Fibroblast of skin of right biceps (primary cell): ENCODE measurements at places on chromosomes 7 and 10.

- no peak for DNase-seq
Observed at GRCh38 chr7:123329988-123330643, 130.3 kb upstream of the SLC13A1 start.

- no peak for DNase-seq
Observed at GRCh38 chr10:99921948-99922347, 87.8 kb downstream of the DNMBP start.

DNA sequence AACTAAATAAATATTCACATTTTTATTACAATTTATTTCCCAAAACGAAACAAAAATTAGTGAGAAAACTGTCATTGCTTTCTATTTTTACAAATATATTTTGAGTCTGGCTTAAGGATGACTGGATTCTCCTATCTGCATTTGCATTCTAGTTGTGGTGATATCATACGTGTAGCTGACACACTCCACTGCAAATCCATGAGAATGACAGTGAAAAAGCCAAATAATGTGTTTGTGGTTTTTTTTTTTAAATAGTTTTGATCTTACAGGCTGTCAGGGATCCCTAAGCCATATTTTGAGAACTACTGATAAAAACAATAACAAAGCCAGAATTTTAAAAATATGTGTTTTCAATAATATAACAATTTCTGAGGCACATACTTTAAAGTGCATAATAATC, 5.8 kb upstream of the STAMBPL1 start:
- peak; percentile 68 for DNase-seq

DNA sequence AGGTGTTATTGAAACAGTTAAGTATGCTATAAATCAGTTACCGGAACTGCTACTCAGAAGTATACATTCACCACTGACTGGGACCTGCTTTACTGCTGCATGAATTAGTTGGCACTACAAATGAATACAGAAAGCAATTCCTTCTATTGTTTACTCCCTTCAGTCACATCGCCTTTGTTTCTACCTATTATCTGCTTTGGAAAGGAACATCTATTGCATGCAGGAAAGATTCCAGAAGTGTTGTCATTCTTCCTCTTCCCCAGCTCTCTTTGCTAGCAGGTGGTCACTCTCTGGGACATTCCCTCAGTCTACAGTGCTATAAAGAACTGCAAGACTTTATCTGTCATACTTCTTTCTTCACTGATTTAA, 131.3 kb downstream of the ANK3 start:
- DNase-seq: no peak

- DNase-seq: no peak
Observed at GRCh38 chr10:87960230-87960629, 96.8 kb downstream of the PTEN start.

- DNase-seq: no peak
Observed at GRCh38 chr7:325051-325798, 35.3 kb downstream of the FOXL3 start.

DNA sequence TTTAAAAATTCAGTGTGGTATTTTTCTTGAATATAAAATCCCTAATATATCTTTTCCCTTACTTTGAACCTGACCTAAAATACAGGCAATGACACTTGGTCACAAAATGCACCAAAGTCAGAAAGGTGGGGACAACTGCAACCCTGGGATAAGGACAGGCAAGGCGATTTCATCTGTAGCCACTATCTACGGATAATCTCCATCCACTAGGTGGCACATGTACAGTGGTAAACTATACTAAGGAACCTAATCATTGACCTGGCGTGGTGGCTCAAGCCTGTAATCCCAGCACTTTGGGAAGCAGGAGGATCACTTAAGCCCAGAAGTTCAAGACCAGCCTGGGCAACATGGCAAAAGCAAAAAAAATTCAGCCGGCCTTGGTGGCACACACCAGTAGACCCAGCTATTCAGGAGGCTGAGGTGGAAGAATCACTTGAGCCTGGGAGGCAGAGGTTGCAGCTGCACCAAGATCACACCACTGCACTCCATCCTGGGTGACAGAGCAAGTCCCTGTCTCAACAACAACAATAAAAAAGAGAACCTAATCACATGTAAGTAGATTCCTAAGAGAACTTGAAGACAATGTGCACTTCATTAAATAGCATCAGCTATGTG, 98.9 kb downstream of the KMT2C start:
- DNase-seq: peak; percentile 38

- DNase-seq: no peak
Observed at GRCh38 chr7:19482628-19483027, 226.2 kb downstream of the POLR1F start.

GRCh38 chr10:66882271-66882670, 43.6 kb upstream of the LRRTM3 start:
- no peak for DNase-seq

DNA sequence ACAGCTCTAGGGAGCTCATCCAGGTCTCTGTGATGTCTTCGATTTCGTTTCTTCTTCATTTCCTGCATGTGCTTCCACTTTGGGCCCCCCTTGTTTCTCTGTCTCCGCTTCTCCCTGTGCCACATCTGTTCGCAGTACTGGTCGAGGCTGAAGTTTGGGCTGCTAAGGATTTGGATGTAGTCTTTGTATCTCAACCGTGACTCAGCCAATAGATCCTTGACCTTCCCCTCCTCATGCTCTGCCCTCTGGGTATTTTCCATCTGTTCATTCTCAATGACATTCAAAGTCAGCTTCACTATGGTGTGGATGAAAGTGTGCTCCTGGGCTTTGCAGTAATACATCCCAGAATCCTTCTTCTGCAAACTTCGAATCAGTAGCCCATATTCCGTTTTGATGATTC, 187.4 kb downstream of the SEMA3D start:
- DNase-seq: no peak

GRCh38 chr7:158849442-158849767, 7.0 kb upstream of the DYNC2I1 start:
- DNase-seq: no peak

- no peak for DNase-seq
Observed at GRCh38 chr7:159068488-159068811, 76.2 kb downstream of the VIPR2 start.

DNA sequence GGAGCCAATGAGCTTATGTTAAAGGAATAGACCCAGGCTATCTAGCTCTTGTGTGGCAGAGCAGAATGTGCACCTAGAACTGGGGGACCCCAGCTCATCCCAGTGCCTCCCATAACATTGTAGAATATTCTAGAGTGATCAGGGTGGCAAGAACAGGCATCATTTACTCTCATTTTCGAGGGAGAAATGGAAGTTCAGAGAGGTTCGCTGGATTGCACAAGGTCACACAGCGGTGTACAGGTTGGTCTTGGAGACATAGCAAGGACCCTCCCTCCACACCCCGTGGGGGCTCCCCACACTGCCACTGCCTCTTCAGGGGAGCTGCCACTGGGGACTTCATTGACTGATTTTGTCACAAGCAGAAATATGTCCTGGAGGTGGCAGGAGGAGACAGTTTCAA, 8.9 kb downstream of the MUC12 start:
- DNase-seq: no peak

GRCh38 chr10:80609331-80609730, 71.6 kb downstream of the SH2D4B start:
- DNase-seq: no peak

GRCh38 chr10:132958883-132959558, 16.7 kb upstream of the CFAP46 start:
- DNase-seq: no peak

- peak; percentile 7 for DNase-seq
Observed at GRCh38 chr10:128095027-128095752, 31.0 kb downstream of the MKI67 start.

- DNase-seq: no peak
Observed at GRCh38 chr7:40786909-40787308, 652.1 kb downstream of the SUGCT start.

GRCh38 chr7:4178416-4178815, 503.7 kb upstream of the FOXK1 start:
- no peak for DNase-seq

GRCh38 chr7:128221929-128222403, 19.1 kb upstream of the LEP start:
- peak; percentile 81 for DNase-seq

DNA sequence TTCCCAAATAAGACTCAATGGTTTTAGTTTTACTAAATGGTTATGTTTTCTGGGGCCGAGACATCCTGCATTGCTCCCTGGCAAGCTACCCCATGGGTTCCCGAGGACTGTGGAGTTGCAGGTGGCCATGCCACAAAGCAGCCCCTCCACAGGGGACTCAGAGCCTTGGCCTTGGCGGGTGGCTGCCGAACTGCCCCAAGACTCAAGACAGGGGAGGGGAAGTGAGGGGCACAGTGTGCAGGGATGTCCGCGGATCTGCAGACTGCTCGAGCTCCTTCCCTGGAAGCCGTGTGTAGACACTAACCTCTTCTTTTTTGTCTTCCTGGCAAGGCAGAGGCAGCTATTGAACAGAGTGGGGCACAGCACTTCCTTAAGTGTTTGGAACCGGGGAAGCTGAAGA, 154.6 kb downstream of the EBF3 start:
- DNase-seq: no peak

- peak; percentile 45 for DNase-seq
Observed at GRCh38 chr7:92837000-92837749, 802 bp upstream of the CDK6 start.

GRCh38 chr10:48623607-48624132, 18.8 kb upstream of the ARHGAP22 start:
- no peak for DNase-seq

GRCh38 chr10:131689016-131689415, 211.8 kb upstream of the PPP2R2D start:
- DNase-seq: no peak

- DNase-seq: no peak
Observed at GRCh38 chr10:108696792-108697477, 1226.4 kb downstream of the XPNPEP1 start.

DNA sequence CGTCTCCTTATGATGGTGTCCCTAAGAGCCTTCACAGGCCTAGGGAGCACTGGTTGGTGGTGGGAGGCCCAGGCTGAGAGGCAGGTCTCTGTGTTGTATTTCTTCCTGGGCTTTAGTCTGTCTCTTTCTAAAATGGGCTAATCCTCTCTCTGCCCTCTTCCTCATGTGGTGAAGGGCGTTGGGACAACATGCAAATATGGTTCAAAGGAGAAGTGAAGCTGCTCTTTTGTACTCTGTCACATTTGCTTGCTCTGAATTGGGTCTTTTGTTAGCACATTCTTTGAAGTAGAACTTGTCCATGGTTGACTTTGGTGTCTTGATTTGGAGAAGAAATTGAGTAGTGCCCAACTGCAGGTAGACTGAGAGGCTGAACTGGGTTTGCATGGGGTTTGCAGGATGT, 814 bp downstream of the HK1 start:
- no peak for DNase-seq

GRCh38 chr7:74029089-74029785, 1.3 kb downstream of the ELN start:
- no peak for DNase-seq

DNA sequence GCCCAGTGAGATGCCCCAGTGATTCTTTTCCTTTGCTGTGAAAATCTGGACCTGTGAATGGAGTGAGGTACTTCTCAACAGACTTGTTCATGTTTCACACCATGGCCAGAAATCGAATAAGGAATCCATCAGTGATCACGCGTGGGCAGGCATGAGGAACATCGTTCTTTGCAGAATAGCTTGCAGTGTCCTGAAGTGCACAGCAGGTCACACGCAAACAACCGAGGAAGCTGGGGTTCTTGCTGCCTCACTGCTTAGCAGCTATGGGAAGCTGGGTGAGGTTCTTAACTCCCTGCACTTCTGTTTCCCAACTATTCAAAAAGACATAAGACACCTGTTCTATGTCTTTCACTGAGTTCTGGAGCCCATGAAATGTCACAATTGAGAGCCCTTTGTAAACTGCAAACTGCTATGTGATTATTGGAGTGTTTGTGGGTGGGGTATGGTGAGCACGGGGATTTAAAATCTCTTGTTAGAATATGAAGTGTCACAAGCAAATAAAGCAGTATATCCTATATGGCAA, 253.4 kb downstream of the KIAA1217 start:
- DNase-seq: no peak

- DNase-seq: peak; percentile 84
Observed at GRCh38 chr7:132536654-132537395, 39.4 kb downstream of the PLXNA4 start.

- no peak for DNase-seq
Observed at GRCh38 chr10:70432101-70432500, 9.4 kb downstream of the NODAL start.

DNA sequence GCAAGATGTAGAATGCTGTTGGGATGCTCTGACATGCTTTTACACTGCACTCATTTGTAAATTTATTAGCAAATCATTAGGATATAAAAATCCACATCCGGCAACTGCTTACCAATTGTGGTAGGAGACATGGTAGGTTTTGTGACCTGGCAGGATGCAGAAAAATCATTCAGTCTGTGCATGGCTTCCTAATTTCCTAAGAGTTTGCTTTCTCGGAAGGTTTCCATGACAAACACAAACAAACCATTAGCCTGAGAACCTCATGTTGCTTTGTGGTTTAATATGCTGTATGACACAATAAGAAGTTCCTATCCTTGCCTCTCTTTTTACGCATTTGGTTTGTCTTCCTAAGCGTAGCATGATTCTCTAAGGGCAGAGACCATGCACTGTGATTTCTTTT, 14.7 kb upstream of the LMBR1 start:
- DNase-seq: peak; percentile 46

DNA sequence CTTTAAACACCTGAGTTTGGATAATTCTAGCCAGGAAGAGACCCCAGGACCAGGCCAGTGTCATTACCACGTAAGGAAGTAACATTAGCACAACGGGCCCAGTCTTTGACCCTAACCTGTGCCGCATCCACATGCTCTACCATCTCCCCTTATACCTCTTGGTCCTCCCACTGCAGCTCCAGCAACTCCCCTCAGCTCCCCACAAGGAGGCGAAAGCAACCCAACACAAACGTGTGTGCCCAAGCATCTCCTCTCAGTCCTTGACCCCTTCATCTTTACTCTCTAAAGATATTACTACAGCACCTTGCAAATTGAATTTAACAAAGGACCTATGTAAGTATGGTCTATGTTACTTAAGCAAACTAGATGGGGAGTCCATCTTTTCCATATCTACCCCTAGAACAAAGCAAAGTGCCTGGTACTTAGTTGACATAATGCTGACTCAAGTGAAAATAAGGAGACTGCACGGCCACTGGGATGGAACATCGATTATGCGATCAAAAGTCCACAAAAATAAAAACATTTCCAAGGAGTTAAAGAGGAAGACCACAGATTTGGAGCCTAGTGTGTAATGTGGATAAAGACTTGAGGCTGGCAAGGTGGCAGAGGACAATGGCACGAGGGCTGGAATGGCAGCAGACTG, 147.7 kb downstream of the JAZF1 start:
- no peak for DNase-seq

GRCh38 chr7:116145245-116145852, 65.0 kb upstream of the TES start:
- no peak for DNase-seq
